Urinary bladder (tissue), 4 donors: ENCODE measurements at places on chromosomes 11 and 22. TPM values are rescaled to one million over a fixed set of nuclear protein-coding genes. Genes with fewer than 3 reads are reported as not detected.

DNA sequence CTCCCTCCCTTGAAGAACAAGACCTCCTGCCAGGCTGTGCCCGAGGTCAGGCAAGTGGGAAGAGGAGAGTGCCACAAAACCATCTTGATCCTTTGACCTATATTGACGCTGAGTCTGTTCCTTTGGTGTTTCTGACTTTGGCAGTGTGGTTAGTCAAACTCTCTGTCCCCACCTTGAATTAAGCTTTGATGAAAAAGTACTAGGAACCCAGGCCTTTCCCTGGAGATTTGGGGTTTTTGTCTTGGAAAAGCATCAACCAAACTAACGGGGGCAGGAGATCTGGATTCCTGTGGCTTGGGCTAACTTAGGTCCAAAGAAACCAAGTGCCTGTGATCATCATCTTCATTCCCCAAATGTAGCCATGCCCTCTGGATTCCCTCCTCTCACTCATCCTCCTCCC is 40.4 kb downstream of the ARFGAP2 start:
- no peak for DNase-seq

- DNase-seq = no peak
Observed at GRCh38 chr11:61533401-61533800, 24.9 kb downstream of the LRRC10B start.

GRCh38 chr22:19520566-19521305 is 3.5 kb downstream of the CLDN5 start:
- DNase-seq = no peak

DNA sequence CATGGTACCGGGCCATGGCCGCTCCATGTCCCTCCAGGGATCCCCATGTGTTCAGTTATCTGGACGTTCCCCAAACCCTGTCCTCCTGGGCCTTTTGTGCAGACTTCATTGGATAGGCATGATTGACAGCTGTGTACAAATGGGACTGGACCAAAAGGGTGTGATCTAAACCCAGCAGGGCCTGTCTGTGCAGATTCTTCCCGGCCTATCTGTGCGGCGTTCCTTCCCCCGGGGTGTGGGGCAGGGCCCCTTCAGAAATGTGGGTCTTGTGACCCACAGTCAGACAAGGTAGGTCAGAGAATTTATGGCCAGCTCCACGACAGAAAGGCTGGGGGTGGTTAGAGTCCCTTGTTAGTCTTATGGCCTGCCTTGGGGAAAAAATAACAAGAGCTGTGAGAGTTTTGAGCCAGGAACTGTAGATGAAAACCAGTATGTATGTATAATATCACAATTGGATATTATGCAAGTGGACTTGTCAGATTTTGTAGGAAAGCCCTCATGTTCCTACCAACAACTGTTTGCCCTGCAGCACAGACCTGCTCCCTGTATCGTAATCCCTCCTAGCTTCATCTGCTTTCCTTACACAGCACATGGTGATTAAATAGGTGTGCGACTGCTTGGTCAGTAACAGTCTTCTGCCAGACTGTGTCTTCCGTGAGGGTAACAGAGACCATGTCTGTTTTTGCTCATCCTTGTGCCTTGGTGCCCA is 31.7 kb downstream of the AP2A2 start:
- no peak for DNase-seq

DNA sequence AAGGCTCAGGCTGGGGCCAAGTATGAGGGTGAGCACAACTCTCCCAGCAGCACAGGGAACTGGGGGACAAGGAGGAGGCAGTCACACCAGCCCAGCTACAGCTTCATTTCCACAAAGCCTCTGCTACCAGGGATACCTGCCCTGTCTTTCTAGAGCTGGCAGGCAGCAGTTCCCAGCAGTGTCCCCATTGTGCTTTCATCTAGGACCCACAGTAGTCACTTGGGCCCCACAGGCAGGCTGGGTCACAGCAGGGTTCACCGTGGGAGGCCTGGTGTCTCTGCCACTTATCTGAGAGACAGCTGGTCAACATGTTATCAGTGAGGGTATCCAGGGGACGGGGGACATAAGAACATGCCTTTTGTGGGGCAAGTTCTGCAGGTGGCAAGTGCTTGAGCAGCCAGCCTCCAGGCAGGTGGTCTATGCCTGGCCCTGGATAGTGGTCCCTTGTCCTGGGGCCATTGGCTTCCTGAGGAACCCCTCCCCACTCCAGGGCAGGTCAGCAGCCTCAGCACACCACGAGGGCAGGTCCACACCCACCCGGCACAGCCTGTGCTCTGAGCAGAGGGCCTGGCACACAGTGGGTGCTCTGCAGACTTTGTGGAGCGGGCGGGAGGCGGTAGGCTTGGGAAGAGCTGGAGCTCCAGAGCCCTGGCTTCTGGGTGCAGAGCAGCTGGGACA is 29.9 kb downstream of the GNAZ start:
- DNase-seq = no peak

Gene GRK3
- polyA plus RNA-seq = 2.7 TPM

- no peak for DNase-seq
Observed at GRCh38 chr22:24977370-24978221, 25.1 kb downstream of the KIAA1671 start.

Gene IRAG1
- 75.9 TPM for polyA plus RNA-seq
